Esophagus squamous epithelium (tissue), 5 donors: ENCODE measurements at places on chromosomes 12 and 14.

DNA sequence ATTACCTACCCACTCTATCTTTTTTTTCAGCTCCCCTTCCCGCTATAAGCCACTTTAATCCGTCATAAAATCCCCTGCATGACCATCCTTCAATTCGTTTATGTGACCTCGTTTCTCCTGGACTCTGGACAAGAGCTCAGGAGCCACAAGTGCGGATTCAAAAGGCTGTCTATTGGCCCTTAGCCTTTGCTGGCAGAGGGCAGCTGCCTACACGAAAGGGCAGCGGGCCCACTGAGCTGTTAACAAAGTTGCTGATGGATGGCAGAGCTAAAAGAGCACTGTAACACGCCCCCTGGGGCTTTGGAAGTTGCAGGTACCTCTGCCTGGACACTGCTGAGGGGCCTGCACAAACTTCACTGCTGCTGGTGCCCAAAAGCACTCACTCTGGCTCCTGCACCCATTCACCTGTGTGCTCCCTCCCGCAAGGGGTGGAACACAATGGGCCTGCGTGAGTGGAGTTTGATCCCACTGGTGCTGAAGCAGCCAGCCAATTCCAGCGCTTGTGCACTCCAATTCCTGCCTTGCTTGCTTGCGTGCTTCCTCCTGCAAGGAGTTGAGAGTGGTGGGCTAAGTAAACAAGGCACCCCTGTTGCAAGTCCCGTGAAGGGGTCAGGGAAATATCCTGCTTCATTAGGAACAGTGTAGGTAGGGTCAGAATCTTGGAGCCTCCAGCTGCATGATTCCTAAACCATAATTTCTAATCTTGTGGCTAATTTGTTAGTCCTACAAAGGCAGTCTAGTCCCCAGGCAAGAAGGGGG, 10.6 kb upstream of the DRAM1 start:
- DNase-seq, result no peak

- no peak for DNase-seq
These were observed 87.8 kb upstream of the ATXN7L3B start for GRCh38 chr12:74449872-74450271.

GRCh38 chr14:94408546-94409095, 20.2 kb upstream of the SERPINA1 start:
- no peak for DNase-seq

- DNase-seq, result no peak
These were observed 52.6 kb downstream of the RBMS2 start for GRCh38 chr12:56574210-56574609.

DNA sequence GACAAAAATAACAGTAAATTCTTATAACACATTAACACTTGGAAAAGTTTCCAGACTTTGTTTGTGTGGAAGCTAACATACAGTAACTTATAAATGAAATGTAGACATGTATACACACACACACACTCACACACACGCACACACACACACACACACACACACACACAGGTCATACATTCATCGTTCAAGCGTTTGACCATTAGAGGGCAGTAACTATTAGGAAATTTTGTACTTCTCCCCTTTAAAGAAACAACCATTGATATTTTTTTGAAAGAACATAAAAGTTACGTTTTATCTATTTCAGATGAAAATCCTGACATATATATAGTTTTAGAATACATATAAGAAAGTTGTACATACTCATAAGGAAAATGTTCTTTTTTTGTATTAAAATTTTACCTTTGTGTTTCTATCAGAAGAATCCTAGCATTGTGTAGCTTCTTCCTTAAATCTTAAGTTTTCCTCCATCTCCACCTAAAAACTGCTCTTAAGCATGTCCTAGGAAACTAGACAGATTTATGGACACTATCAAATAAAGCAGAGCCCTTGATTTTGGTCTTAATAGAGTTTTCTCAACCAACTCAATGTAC, 29.0 kb downstream of the PTPRQ start:
- no peak for DNase-seq

- DNase-seq, result no peak
These were observed 89.6 kb downstream of the NUAK1 start for GRCh38 chr12:106049105-106049504.

DNA sequence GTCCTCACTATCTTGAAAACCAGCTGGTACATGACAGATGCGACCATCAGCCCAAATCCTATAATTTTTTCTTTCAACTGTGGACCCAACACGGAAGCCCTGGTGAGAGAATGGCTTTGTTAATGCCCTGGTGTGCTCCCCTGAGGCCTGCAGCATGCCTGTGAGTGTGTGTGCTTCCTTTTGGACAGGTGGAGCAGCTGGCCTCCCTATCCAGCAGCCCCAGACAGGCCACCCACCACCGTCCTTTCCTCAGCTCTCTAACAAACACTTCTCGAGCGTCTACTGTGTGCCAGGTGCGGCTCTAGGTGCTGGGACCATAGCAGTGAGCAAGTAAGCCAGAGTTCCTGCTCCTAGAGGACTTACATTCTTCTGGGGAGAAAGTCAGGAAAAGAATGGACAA, 78.9 kb upstream of the GZMB start:
- DNase-seq, result no peak

GRCh38 chr14:79573486-79573885, 637.8 kb downstream of the DIO2 start:
- DNase-seq, result no peak

DNA sequence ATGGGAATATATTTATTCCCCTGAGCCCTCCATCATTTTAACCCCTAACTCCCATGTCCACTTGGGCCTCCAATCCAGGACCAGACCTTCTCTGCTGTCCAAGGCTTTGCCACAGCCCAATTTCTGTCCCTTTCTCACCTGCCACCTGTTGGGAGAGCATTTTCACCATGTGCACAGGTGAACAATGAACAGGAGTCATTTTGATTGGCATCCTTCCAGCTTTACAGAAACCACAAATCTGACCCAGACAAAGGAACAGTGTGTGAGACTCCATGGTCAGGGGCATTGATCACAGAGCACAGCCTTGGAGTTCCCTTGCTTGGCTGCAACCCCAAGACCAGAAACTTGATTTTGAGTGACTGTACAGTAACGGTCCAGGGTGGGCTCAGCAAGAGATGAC, 91.9 kb downstream of the CRACR2A start:
- no peak for DNase-seq

DNA sequence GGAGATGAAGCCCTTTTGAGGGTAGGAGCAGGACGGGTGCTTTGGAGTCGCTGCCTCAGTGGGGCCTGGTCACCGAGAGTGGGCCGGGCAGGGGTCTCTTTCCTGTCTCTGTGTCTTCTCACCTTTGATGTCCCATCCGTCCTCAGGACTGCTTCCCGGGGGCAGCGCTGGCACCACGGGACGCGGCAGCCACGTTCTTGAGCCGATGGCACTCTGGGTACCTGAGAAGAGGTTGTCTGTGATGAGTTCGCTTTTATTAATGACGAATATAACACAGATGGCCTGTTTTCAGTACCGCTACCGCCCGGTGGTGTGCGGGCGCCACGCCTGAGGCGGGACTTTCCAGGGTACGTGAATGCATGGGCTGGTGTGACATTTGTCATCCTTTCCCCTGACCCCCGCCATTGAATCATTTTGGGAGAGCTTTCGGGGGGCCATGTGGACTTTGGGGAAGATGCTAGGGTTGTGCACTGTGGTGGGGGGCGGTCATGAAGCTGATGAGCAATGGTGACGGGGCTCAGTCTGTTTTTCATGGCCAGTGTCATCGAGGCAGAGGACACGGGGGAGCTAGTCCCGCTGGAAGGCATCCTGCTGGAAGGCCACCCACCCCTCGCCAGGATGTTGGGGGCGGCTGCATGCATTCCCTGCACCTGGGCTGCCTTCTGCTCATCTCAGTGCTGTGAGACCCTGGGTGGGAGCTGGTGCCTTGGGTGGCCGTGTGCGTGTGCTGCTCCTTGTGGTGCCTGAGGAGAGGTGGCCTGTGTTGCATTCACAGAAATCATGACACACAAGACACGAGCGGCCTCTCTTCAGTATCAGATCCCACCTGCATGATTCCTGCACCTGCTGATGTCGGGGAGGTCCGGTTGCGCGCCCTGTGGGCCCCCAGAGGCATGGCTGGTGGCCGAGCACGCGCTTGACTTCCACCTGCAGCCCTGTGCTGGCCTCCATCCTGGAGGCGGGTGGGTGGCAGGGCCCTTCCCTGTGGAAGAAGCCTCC, 162.5 kb upstream of the RTL1 start:
- DNase-seq, result no peak
